ENCODE measurements at places on chromosomes 3 and 15.
A peak's percentile ranks its signal among the peaks of the same experiment; 100 is the strongest.

DNA sequence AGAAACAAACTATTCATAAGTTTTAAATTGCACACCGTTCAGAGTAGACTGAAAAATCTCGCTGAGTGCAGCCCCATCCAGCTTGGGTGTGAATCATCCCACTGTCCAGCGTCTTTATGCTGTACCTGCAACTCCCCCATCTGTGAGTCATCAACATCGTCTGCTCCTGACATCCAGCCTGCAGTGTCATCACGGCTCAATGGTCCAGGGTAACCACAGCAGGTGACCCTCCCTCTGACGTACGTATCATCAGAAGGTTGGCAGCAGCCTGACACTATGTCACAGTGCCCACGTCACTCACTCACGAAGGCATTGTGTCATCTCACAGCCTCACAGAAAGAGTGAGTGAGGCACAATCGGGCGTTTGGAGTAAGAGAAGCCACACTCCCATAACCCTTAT, 65.2 kb downstream of the TPRA1 start:
- peak; percentile 55 for DNase-seq

GRCh38 chr15:52496776-52497470, 31.8 kb downstream of the MYO5A start:
- peak; percentile 82 for DNase-seq

- DNase-seq = no peak
Measured at GRCh38 chr15:85756411-85757072, 38.2 kb downstream of the KLHL25 start.

DNA sequence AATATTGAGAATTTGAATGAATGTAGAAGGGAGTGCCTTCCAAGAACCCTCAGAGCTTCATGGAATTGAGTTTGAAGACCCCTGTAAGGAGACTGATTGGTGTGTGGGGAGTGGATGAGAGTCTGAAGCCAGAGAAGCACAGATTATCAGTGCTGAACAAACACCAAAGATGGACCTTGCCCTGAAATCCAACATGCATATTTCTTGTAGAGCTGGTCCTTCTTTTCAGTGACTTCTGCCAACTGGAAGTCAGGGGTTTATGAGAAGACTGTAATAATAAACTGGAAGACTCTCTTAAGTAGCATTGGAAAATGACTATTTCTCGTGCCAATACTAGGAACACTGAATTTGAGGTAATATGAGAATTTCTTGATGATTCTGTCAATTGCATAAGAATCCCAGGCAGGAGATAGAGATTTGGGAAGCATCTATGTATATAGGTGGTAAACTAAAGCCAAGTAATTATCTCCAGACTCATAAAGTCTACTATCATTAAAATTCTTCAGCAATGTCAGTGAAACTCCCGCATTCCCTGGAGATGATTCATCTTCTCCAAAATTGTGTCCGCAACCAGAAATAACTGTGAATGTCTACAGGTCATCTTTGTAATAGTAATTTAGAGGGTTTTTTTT, 213.8 kb downstream of the IL5RA start:
- peak; percentile 51 for DNase-seq
